Esophagus squamous epithelium (tissue), 5 donors: ENCODE measurements at places on chromosomes 7 and 10.

GRCh38 chr7:50266635-50267386 lies 37.7 kb upstream of the IKZF1 start:
- no peak for DNase-seq

DNA sequence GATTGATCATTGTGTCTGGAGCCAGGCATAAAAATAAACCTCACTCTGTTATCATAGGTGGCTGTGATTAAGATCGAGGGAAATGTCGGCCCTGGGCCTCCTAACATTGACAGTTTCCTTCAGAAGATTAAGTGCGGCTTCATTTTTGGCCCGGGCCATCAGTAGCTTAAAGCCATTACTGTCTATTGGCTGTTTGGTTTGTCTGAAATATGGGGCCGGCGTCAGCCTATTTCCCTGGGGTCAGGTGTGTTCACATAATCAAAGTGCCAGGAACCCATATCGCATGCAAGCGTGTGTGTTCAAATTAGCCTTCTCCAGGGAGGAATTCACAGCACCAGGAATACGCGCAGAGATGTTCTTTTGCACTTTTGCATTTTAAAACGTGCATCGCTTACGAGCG lies 114.7 kb downstream of the CUX1 start:
- DNase-seq: no peak

- no peak for DNase-seq
Measured at GRCh38 chr10:23505797-23506465, 67.1 kb downstream of the OTUD1 start.

DNA sequence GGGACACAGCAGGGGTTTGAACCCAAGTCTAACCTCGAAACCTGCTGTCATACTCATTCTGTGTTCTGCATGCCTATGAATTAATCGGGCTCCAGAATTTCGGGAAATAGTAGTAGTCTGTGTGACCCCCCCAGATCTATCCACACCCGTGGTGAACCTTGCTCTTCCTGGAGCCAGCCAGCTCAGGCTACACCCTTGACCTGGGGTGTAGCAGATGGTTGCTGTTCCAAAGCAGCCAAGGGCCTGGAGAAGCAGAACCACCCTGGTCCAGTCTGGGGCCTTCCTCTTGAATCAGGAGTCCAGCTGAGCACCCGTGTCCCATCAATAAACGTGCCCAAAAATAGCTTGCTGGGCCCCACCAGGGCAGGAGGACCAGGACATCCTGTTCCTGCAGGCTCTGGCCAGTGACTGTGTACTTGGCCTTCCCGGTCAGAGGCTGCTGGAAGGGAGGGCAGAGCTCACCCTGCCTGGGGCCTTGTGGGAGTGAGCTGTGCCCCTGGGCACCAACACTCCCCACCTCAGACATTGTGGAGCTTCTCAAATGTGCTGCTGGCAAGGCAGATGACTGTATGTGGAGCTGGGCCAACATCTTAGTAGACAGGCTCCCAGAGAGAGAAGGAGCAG lies 101.2 kb upstream of the ZNF716 start:
- no peak for DNase-seq

DNA sequence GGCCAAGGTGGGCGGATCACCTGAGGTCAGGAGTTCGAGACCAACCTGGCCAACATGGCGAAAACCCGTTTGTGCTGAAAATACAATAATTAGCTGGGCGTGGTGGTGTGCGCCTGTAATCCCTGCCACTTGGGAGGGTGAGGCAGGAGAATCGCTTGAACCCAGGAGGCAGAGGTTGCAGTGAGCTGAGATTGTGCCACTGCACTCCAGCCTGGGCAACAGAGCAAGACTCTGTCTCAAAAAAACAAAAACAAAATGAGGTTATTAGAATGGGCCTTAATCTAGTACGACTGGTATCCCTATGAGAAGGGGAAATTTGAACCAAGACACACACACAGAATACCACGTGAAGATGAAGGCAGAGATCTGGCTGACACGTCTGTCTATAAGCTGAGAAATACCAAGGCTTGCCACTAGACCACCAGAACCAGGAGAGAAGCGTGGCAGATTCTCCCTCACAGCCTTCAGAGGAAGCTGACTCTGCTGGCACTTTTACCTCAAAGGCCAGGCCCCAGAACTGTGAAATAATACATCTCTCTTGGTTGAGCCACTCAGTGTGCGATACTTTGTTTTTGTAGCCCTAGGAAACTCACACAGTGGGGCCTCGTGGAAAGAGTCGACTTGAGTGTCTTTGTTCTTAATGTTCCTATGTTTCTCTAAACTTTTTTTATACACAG lies 59.6 kb downstream of the TMEM209 start:
- DNase-seq: no peak

DNA sequence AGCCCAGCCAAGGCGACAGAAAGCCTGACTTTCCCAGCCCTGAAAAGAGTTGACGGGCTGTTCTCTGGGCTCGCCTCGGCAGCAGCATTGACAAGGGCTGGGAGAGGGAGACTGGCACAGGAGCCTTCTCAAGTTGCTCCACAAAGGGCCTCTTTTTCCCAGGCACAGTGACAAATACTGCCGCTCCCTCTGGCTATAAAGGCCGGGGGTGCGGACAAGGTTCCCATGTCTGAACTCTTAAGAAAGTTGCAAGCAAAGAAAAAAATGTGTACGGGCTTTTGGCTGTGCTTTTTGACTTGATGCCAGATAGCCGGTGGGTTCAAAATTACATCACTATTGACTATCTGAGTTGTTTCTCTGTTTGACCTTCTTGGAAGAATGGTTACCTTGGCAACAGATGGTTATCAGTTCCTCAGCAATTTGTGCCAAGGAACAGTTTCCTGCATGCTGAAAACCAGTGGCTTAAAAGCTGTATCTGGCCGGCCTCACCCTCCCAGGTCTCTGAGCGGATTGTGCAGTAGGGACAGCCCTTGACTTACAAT lies 115.9 kb upstream of the EEPD1 start:
- no peak for DNase-seq

- no peak for DNase-seq
Measured at GRCh38 chr7:143390104-143390772, 9.1 kb downstream of the ZYX start.

DNA sequence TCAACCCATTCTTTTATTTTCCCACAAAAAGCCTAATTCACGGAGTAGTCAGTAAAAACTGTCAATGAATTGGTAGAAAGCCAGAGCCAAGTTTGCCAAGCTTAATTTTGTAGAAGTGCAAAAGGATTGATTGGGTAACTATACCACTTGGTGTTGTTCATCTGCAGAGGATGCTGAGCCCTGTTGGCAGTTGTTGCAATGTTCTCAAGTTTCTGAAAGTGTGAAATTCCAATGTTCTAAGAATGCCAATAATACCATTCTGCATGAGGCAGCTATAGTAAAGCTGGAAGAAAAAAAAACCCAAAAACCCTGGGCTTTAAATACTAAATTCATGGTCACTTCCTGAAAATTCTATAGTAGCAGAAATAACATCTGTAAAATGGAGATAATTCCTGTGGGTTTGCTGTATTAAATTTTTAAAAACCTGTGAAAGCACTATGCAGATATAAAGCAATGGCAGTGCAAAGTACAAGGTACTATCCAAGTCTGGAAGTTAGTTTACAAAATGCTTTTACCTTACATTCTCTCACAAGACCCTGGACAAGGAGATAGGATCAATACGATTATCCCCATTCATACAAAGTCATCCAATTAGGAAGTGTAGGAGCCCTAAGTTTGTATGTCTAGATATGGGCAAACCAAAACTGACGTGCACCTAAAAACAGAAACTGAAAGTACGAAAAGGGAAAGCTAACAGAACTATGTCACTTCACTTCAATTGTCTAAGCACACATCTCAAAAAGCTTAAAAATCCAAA lies 6.0 kb upstream of the PON1 start:
- DNase-seq: no peak

DNA sequence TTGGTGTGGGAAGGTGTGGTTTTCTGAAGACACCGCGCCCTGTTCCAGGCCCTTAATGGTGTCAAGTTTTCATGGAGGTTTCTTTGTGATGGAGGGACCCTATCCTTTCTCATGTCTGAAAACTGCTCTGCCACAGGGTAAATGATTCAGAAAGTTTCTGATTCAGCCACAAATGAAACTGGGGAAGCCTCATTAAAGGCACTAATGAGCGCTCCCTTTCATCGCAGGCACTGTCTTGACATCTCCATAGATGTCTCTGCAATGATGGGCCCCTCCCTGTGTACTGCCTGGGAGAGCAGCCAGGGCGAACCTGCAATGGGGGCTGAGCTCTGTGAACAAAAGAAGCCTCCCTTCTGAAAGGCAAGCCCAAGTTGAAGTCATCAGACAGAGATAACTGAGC lies 355.3 kb downstream of the PRPF18 start:
- DNase-seq: no peak

DNA sequence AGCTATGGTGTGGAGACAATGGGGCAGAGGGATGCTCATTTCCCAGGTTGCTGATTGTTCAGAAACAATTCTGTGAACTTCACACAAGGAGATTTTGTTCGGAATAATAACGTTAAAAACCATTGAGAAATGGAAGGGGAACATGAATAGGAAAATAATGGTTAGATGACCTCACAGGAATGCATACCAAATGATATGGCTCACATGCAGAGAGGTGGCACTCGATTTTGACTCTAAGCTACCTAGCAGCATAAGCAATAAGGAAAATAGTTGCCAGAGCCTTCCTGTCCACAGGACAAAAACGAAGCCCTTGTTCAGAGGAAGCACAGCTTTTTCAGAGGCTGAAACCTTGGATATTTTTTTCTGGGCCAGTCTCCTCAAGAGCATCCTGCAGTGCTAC lies 293.1 kb downstream of the ZEB1 start:
- no peak for DNase-seq

GRCh38 chr7:95047291-95047690 lies 139.9 kb downstream of the PPP1R9A start:
- DNase-seq: no peak

GRCh38 chr7:92653136-92653535 lies 62.9 kb upstream of the FAM133B start:
- no peak for DNase-seq
